ENCODE measurements at places on chromosomes 11 and 22.

DNA sequence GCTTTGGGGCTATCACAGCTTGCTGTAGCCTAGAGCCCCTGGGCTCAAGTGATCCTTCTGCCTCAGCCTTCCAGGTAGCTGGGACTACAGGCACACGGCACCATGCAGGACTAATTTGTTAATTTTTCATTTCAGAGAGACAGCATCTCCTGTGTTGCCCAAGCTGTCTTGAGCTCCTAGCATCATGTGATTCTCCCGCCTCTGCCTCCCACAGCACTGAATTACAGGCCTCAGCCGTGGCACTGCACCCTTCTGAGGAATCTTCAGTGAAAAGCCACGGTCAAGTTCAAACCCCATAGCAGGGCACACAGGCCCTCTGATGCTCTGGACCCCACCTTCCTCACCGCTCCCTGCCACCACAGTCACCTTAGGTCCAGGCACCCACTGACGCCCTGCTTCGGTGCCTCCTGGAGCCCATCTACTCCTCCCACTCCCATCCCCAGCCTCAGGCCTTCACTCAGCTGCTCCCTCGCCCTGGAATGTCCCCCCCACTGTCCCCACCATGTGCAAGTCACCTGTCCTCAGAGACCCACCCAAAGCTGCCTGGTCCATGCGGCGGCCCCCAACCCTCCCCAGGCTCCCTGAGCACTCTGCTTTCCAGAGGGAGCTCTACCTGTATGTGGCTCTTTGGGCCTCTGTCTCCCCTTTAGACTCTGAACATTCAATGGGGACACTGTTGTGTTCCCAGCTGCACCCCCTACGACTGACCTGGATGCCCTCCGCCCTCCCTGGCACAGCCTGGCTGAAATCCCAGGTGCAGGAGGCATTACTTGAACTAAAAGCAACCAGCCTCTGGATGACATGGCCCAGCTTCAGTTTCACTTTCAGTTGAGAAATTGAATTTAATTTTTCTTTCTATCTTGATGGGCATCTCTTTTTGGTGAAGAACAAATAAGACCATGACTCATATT, 1.6 kb downstream of the APOL2 start:
- DNase-seq = no peak

DNA sequence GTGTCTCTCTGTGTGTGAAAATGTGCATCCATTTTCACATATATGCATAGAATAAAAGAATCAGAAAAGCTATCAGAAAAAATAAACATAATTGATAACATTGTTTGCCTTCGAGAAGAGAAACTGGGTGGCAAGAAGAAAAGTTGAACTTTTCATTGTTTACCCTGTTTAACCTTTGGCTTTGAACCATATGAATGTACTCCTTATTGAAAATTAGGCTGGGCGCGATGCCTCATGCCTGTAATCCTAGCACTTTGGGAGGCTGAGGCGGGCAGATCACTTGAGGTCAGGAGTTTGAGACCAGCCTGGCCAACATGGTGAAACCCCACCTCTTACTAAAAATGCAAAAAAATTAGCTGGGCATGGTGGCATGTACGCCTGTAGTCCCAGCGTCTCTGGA, 11.9 kb upstream of the OR9Q1 start:
- no peak for DNase-seq

- no peak for DNase-seq
These were observed 1.4 kb downstream of the ZFTA start for GRCh38 chr11:63767267-63767564.

GRCh38 chr11:70049045-70049444, 29.1 kb upstream of the ANO1 start:
- DNase-seq = no peak

DNA sequence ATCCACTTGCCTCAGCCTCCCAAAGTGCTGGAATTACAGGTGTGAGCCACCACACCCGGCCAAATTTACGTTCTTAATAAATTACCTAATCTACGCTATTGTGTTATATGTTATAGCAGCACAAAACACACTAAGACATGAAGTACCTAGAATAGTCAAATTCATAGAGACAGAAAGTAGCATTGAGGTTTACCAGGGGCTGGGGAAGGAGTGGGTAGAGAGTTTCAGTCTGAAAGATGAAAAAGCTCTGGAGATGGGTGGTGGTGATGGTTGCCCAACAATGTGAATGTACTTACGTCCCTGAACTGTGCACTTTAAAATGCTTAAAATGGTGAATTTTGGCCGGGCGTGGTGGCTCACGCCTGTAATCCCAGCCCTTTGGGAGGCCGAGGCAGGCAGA, 65.7 kb upstream of the NUP50 start:
- no peak for DNase-seq
